ENCODE measurements at places on chromosomes 13 and 19.

DNA sequence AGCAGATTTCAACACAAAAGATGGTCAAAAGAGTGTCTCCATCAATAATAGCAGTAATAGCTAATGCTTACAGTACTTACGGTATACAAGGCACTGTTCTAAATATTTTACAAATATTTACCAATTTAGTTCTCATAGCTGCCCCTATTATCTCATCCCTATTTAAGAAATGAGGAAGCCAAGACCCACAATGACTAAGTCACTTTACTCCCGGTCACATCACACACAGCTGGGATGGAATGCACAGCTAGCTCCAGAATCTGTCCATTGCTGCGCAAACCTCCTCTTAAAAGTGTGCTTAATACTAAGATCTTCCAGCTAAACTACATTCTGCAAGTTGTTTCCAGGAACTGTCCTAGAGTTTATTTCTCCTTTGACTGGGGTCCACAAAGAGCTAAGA is 63.4 kb downstream of the RAP2A start:
- DNase-seq = no peak

- DNase-seq = no peak
Measured at GRCh38 chr13:21319869-21320641, 139.0 kb downstream of the ZDHHC20 start.

GRCh38 chr13:112768795-112769481 is 79.1 kb downstream of the ATP11A start:
- peak; percentile 85 for DNase-seq

DNA sequence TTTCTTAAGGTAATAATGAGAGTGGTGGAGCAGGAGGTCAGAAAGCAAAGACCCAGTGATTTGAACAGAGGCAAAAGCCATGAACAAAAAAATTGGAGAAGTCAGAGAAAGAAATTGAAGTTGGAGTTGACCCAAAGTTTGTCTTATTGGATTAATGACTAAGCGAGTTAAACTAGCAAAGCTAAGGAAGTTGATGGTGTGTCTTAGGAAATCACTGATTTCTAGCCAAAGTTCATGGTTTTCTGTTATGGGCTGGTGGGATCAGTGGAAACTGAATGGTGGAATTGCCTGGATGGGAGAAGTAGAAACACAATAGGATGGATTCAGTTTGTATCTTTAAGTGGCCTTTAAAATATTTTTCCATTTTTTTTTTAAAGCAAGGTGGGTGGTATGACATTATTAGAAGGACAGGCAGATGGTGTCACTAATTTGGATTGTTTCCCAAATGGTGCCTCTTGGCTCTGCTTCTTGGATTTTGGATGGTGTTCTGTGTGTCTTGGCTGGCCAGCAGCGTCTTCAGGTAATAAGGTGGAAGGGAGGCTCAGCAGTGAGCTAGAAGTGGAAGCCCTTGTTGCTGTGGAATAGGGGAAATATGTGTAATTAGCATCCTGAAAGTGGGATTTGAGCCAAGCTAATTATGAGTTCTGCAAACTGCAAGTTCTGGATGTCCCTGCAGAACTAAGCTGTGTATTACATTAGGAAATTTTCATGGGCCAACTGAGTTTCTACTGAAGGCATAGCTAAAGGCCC is 302.9 kb downstream of the LMO7 start:
- no peak for DNase-seq

DNA sequence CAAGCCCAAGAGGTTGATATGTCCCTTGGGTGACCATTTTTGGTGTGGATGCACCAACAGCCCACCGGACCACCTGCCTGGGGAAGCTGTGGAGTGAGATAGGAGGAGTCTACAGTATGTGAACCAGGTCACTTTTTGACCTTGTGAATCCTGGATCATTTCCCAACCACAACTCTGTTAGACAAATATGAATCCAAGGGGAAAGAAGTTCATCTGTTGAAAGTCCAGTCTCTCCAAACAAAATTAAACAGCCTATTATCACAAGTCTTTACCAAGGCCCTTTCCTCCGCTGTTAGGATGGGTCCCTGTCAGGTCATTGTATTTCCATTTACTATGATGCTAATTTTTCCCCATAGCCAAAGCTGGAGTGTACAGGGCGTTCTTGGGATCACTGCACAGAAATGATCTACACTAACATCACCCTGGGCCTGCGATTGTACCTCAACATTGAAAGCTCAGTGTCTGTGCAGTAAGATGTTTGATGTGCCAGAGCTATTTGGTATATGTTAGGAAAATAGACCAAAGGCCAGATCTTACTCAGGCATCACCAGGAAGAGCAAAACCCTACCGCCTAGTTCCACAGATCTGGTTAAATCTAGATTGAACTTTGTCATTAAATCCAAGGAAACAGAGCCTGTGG is 117.1 kb downstream of the STARD13 start:
- DNase-seq = no peak

- DNase-seq = no peak
Measured at GRCh38 chr13:99199541-99200431, 868 bp upstream of the UBAC2 start.

GRCh38 chr19:5774921-5775320 is 9.6 kb downstream of the PRR22 start:
- DNase-seq = no peak

- DNase-seq = no peak
Measured at GRCh38 chr13:98912846-98913245, 65.0 kb downstream of the DOCK9 start.

- DNase-seq = no peak
Measured at GRCh38 chr13:33352526-33352925, 67.0 kb upstream of the STARD13 start.
